ENCODE measurements at places on chromosomes 16 and 17.

DNA sequence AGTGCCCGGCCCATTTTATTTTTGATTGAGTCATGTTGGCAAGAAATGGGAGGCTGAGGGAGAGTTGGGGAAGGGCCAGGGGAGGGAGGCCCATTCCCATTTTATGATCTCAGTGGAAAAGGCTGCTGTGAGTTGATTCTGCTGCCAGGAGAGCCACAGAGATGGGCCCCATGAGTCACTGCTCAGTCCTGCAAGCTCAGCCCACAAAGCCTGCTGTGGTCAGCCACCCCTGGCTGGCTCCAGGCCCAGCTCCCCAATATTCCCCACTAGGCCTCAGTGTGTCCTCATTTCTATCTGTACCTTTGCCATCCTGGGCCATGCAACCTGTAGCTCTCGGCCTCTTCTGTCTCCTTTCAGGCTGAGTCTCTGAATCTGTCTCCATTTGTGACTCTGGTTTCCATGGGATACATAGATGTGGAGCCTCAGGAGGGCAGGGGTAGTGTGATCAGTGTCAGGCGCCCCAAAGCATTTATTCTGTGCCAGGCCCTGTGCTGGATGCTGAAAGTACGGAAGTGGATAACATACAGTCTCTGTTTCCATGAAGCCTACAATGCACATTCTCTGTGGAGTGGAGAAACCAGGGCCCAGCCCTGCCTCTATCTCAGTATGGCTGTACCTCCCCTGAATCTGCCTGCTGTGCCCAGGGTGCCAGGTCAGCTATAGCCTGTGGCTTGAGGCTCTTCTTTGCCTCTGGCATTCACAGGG lies 1.9 kb upstream of the PLEKHG4 start:
- no peak for DNase-seq

DNA sequence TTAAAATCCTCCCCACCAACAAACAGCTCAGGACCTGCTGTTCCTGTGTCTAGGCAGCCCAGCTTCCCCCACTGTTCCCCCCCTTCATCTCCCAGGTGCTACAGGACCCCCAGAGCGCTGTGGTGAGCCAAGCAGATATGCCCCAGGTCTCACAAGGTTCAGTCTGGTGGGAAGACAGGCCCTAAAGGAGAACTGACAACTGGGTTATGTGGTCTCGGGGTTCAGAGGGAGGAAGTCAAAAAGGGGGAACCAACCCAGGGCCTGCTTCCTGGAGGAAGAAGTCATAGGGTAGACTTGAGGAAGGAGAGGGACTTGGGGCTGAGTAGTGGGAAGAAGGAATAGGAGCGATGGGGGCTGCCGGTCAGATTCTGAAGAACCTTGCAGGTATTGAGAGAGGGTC lies 2.6 kb downstream of the RIPOR1 start:
- DNase-seq: no peak

DNA sequence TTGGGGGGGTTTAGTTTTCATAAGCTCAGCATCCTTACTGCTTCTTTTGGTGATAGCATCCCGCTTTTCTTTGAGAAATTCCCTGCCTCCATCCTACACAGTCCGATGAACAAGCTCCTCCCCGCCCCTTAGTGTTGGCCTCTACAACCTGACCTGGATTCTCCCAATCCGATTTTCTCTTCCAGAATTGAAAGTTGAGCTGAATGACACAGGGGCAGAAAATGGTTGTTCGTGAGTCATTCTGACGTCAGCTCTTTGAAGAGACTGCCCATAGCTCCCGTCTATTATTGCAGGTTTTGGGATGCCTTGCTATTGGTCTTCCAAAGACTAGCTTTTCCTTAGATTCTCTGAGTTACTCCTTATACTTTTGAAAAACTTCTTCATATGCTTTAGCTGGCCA lies 279.7 kb downstream of the SLC39A11 start:
- DNase-seq: no peak

DNA sequence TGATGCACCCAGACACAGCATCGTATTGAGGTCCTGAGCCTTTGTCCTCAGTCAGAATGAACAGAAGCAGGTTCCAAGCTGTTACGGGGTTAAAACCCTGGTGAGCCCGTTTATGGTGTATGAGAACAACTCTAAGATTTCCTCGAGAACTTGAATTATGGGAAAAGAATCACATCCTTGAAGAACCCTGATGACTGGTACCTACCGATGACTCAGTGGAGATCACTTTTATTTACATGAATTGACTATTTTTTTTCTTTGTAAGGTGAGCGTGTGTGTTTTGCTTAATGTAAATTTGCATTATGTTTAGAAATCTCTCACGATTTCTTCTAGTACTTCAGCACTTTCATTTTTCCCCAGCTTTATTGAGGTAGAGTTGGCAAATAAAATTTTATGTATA lies 3.3 kb upstream of the KRTAP4-4 start:
- DNase-seq: no peak

- DNase-seq: no peak
These were observed 4.8 kb downstream of the GAA start for GRCh38 chr17:80106176-80106575.

DNA sequence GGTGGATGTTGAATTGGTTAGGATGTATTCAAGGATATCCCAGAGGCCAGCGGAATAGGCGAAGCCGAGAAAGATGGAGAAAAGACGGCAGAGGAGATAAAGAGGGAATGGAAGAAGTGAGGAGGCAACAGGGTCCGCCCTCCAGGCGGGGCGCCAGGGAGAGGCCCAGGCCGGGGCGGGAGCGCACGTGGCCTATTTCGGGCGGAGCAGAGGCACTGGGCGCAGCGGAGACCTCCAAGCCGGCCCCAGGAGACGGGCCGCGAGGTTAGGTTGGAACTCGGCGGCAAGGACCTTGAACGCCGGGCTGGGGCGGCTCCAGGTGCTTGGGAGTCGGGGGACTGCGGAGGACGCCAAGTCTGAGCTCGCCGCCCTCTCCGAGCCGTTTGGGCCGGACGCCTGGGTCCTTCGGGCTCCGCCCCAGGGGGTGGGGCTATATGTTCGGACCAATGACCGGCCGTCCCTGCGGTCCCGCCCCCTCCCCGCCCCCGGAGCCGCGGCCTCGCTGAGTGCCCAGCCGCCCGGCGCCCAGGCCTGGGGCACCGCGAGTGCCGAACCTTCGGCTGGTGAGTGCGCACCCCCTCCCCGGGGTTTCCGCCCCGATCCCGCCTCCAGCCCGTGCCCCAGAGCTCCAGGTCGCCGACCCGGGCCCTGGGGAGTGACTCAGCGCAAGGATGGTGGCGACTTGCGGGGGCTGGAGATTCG lies at the start of gene ZNF771:
TSS of gene ZNF771 (plus strand) at position 505 of the 702 bp plus-strand sequence. CDS start 448 bp downstream, outside the sequence.
- peak; percentile 97 for DNase-seq

GRCh38 chr16:75250089-75250808 lies 1.2 kb downstream of the BCAR1 start:
- peak; percentile 59 for DNase-seq

- no peak for DNase-seq
These were observed 17.7 kb downstream of the EFCAB5 start for GRCh38 chr17:29958947-29959657.

- DNase-seq: no peak
These were observed 19.2 kb downstream of the GSDMB start for GRCh38 chr17:39899215-39899614.

DNA sequence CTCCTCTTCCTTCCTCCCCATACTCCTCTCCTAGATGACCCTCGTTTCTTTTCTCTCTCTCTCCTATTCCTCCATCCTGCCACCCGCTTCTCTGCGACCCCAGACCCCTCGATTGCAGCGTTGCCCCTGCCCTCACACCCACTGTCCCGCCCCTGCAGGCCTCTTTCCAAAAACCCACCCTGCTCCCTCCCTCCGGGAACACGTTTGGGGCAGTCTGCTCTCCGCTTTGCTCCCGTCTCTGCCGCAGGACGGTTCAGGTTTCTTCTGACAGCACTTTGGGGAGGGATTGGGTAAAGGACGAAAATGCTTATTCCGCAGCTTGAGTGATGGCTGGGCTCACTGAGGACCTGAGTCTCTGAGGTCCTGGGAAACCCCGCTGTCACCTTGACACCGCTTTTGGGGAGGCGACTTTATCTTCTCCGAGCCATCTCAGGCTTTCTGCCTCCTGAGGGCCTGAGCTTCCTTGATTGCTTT lies 690 bp downstream of the NDE1 start:
- DNase-seq: peak; percentile 75

DNA sequence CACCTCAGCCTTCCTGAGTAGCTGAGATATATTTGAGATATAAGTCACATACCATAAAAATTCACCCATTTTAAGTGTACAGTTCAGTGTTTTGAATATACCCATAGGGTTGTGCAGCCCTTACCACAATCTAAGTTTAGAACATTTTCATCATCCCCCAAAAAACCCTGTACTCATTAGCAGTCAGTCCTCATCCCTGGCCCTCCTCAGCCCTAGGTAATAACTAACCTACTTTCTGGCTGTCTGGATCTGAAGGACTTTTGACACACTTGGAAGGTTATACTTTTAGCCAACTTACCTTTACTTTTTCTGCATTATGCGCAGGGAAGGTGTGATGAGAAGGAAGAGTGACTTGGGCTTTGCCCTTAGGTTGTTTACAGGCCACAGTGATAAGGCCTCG lies 4.0 kb upstream of the PLEKHG4 start:
- no peak for DNase-seq

- no peak for DNase-seq
These were observed 7.8 kb downstream of the PIGS start for GRCh38 chr17:28563475-28563874.
